ENCODE measurements at places on chromosomes 1 and 21.

DNA sequence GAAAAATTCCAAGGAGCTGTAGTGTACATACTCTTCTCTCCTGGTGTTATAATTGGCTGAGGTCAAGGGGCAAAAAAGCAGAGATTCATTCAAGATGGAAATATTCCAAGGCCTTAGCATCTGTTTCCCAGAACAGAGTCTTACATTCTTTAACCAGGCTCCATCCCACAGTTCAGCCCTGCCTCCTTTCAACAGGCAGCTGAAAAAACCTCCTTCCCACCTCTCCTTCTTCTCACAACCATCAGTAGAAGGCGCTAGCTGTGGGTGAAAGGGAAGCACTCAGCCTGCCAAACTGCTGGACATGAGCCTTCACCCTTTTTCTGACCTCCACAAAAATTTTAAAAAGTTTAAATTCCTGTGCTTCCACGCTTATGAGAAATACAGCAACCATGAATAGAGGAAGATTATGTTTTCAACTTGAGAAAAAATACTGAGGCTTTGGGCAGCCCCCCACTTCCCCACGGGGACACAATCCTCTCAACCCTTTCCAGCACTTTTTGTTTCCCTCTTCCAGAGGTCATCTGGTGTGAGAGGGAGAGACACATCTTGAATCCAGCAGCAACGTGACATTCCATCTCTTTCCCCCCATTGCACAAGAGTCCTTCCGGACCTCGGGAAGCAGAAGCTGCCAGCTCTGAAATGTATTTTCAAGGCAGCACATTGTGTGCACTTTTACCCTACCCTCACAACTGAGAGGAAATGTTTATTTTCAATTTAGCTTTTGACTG is 43.2 kb upstream of the FMO2 start:
- DNase-seq, result no peak

GRCh38 chr1:32755098-32755809 is 52.7 kb upstream of the SYNC start:
- no peak for DNase-seq

DNA sequence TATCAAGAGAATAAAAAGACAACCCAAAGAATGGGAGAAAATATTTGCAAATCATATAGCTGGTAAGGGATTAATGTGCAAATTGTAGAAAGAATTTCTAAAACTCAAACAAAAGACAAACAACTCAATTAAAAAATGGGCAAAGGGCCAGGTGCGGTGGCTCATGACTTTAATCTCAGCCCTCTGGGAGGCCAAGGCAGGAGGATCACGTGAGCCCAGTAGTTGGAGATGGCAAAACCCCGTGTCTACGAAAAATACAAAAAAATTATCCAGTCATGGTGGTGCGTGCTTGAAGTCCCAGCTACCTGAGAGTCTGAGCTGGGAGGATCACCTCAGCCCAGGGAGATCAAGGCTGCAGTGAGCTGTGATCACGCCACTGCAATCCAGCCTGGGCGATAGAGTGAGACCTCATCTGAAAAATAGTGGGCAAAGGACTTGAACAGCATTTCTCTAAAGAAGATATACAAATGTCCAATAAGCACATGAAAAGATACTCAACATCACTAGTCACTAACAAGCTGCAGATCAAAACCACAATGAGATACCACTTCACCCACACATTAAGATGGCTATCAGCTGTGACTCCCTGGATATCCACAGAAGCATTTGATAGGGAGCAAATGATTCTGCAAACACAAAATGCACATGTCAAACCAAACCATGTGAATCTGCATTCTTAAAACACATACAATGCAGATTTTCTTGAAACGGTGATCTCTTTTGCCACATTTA is 20.9 kb downstream of the SLC30A1 start:
- DNase-seq, result no peak

- no peak for DNase-seq
These were observed 797 bp downstream of the CC2D1B start for GRCh38 chr1:52365071-52365745.

- DNase-seq, result no peak
These were observed 4.0 kb downstream of the PBX1 start for GRCh38 chr1:164562947-164563520.

DNA sequence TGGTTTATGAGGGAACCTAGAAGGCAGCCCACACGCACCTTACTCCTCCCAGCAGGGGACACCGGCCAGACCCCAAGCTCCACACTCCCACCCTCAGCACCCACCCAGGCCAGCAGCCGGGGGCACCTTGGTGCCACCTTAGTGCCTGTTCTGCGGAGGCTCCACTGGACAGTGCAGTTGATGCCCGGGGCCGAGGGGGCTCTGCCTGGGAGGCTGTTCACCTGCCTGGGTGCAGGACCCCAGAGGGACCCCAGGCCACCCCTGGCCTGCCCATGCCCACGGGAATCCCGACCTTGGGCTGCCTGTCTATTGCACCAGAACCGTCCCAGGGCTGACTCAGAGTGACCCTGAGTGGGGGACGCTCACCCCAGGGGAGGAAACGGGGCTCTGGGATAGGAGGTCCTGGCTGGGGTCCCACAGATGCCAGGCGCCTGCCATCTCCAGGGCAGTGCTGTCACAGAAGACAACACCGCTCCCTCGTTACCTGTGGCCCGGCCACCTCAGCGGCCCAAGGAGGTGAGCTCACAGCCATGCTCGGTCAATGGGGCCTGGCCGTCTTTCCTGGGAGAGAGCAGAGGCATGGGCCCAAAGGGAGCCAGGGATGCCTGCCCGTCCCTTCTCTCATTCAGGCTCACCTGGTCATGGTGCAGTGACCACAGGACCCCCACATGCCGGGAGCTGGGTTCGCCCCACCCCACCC is 696 bp downstream of the SCNN1D start:
- DNase-seq, result no peak

Measured in NCI-H187 treated with DMSO at 0.1 percent for 48 hours (cell line).